ENCODE measurements at places on chromosomes 7 and 10.
A peak's percentile ranks its signal among the peaks of the same experiment; 100 is the strongest.

DNA sequence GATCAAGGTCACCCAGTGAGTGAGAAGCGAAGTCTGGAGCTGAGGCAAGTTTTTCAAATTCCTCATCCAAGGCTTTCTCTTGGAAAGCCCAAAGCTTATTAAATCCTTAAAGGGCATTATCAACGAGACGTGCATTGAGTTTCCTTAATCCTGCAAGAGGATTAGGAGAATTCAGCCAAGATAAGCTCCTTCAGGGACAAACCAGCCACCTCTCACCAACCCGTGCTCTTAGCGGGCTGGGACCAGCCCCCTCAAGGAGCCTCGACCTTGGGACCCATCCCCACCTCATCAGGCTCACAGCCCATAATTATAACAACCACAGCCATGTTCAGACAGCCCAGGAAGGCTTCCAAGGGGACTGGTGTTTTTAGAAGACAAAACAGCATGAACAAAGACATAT lies 12.0 kb upstream of the SLC29A4 start:
- DNase-seq: no peak

- no peak for DNase-seq
Observed at GRCh38 chr10:22338931-22339330, 6.4 kb upstream of the SPAG6 start.

DNA sequence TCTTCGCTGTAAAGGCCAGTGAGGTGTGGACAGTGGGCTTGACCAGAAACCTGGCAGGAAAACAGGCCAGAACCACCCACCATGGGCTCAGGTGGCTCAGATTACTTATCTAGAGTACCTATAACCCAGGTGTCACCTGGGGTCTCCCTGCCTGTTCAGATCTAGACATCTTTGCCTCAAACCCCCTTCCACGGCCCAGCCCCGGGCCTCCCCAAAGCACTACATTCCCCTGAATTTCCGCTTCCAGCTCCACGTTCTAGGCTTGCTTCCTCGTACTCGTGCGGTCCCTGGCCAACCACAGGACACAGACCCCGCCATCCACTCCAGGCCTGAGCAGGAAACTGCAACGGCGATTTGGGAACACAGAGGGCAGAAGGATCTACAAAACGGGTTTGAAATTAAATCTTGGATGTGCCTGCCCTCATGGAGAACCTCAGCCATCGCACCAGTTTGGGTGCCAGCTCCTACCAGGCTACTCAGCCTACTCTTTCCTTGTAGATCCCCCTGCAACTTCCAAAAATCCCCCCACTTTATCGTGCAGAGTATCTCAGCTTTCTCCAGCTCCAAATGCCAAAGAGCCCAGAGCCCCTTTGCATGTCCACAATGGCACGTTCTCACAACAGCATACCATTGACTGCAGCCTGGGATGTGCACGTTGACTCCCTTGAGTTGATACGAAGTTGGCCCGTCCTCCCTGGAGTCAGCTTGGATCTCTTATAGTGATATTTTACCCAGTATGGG lies 62.7 kb upstream of the CACUL1 start:
- DNase-seq: no peak

DNA sequence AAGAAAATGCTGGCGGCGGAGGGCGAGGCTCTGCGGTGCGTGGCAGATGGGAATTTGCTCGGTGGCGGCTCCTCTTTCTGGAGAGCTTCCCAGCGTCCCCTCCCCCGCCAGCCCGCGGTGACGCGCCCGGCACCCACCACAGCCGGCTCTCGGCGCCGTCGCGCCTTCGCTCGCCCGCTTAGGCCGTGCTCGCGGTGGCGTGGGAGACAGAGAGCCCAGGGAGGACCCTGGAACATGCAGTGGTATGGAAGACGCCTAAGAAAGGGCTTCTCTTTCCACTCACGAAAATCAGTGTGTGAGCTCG lies 576 bp upstream of the CSGALNACT2 start:
- DNase-seq: peak; percentile 15

DNA sequence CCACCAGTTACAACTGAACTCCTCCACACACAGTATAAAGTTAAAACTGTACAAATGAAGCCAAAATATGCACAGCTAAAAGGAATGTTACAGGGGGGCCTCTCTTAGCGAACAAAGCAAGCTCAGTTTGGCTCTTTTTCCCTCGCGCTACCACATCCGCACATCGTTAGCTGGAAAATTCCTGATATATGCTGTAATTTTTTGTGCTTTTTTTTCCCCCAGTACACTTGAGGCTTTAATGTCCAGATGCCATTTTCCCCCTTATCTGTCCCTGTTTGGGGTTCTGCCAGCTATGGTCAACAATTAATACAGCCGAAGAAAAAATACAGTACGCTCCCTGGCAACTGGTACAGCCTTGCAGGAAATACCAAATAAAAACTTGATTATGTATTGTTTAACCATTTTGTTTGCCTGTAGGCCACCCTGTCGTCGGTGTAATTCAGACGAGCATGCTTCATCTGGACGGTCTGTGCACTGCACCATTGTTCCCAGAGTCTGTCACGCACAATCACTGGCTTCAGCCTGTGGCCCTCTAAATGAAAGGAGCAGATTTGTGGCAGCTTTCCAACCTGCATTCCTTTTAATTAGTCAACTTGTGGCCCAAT lies 108.1 kb upstream of the FAM133B start:
- DNase-seq: no peak

- DNase-seq: no peak
Observed at GRCh38 chr7:152735443-152736004, 24.0 kb upstream of the ACTR3B start.

DNA sequence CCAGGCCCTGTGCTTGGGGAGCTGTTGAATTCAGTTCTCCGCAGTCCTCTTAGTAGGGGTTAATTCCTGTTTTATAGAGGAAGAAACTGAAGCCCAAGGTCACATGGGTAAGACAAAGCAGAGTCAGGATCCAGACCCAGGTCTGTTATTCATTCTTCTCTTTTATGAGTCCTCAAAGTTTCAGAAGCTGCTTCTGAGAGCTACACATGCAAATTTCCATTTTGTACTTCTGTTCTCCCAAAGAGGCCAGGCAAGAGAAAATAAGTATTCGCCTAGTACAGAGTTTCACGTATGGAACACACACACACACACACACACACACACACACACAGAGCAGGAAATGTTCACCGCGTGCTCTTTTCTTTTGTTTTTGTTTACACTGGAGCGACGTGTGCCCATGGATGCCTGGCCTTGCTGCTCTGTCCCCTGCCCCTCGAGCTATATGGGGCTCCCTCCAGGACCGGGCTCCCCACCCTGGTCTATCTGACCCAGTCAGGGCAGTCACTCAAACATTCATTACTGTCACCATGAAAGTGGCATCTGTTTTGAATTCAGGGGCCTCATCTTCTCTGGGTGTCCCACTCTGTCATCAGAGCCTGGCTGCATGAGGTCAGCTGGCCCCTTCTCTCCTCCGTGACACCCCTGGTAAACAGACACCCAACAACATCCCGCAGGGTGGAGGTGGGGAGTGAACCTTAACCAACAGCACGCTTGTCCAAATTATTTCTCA lies 84.4 kb downstream of the TNS3 start:
- no peak for DNase-seq

DNA sequence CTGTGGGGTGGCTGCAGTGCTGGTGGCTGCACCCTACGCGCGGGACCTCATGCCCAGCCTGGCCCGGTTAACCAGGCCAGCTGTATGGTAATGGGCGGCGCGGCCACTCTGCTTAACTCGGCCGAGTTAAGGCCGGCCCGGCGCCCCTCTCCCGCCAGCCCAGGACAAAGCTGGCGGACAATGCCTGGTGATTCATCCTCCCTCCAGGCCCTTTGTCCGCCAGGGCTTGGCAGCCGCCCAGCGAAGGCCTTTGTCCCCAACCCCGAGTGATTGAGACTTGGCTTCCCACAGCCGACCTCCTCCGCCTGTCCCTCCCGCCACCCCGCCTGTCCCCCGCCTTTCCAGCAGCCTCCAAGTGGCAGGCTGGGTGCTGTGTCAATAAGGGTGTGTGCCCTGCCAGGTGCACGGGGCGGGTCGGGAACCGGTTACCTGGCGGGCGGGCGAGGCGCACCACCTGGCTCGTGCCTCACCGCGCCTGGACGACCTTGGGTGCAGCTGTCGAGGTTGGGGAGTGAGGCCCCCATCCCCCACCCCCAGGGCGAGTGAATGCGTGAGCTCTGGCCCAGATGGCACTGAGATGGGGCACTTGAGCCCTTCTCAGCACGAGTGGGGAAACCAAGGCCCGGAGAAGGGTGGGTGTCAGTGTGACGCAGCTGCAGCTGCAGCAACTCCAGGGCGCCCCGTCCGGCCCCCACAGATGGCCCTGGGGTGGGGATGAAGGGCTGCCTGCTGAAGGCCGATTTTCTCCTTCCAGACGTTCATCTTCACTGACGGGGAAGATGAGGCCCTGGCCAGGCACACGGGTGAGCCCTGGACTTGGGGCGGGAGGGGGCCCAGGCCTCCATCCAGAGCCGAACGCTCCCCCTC lies 4.6 kb downstream of the LFNG start:
- DNase-seq: no peak

GRCh38 chr10:105973902-105974301 lies 1190.6 kb downstream of the SORCS1 start:
- no peak for DNase-seq

- DNase-seq: no peak
Observed at GRCh38 chr10:131242007-131242406, 69.5 kb downstream of the TCERG1L start.

DNA sequence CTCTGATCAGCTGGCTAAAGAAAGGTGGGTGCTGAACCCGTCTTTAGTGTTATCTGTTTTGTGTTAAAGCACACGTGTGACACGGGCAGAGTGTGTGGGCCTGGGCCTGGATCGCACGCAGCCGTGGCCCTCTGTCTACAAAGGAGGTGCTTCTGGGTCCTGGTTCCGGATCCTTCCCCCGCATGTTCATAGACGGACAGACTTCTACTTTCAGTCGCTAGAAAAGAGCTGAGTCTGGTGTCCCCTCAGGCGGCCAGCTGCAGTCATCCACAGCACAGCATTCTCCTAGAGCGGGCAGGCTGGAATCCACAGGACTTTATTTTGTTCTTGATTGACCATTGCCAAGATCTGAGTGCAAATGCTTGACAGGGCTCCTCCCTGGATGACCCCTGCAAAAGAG lies 134.4 kb downstream of the DLG5 start:
- DNase-seq: no peak

DNA sequence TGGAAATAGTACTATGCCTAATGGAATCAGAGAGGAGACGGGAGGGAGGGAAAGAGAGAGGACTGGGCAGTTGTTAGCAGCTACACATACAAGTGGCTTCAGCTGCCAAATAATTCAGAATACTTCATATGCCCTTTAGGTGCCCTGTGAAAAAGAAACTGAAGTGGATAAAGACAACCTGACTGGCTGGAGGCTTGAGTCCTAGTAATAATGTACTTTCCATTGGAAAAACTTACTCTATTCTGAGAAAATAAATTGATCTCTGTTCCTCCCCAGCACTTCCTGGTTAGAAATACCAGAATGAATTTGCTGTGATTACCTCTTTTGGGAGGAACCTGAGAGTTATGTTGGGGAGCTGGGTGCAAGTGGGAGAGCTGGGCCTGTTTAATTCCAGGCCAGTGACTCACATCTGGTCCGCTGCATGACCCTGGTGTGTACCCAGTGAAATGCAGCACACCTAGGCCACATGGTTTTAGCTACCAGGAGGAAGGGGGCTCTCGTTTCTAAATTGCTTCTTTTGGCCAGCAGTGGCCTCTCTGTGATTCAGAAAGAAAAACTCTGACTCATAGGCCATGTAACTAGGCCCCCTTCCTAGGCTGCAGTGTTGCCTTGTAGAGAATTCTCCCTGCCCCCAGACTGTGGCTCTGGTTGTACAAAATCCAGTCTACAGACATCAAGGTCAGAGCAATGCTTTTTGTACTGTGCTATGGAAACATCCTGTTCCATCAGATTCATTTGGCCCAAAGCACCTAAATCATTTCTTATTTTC lies 6.5 kb downstream of the AGFG2 start:
- DNase-seq: peak; percentile 35

DNA sequence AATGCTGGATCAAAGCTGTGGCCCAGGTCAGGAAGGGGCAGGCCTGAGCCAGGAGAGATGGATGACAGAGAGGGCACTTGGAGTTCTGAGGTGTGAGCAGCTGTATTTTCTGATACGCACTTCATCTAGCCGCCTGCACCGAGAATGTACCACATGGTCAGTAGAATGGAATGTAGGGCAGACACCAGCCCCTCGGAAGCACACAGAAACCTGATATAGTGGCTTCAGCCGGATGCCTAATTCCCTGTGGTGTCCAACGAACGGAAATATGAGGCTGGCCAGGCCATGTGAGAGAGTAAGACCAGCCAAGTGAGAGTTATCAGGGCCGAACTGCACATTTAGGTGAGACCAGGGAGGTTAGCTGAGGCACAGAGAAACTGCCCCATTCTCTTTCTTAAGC lies 46.7 kb upstream of the PLCE1 start:
- DNase-seq: no peak

DNA sequence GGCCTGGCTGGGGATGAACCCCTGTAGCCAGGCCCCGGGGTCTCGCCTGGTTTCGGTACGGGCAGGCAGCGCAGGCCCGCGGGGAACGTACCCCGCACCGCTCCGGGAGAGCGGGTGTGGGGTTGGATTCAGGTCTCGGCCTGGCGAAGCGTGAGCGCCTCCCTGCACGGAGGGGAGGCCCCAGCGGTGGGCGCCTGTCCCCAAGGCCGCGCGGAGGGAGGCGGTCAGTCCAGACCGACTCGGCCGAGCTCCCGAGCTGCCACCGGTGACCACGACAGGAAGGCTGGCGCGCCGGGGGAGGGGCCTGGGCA lies 378 bp upstream of the INPP5F start:
- no peak for DNase-seq

GRCh38 chr10:5284311-5285057 lies 80.3 kb upstream of the UCN3 start:
- no peak for DNase-seq

DNA sequence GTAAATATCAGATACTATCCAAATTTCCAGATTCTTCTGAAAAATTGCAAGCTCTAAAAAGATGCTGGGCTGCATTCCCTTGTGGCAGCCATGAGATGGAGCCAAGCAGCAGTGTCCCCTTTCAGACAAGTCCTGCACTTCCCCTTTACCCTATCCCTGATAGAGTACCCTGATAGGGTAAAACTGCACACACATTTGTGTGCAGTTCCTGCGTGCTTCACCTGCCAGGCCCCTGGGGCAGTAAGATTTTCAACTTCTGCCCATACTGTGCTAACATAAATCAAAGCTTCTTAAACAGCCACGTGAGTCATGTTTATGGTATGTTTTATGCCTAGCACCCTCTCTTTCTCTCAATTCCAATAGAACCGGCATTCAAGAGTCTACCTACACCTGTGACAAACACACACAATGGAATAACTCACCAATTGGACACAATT lies 52.2 kb downstream of the IFIT5 start:
- no peak for DNase-seq

GRCh38 chr10:100340948-100341847 lies 5.8 kb upstream of the SCD start:
- DNase-seq: no peak

- no peak for DNase-seq
Observed at GRCh38 chr7:132789281-132789680, 213.0 kb upstream of the PLXNA4 start.

Measured in activated T-helper 9 cell treated with anti-CD3 and anti-CD28 coated beads, Interleukin-2, amount 50 U/mL, for 16 hours (primary cell).